ACHN (cell line): ENCODE measurements at places on chromosomes 3 and 15.
A peak's percentile ranks its signal among the peaks of the same experiment; 100 is the strongest.

GRCh38 chr3:197226179-197226578 lies 72.2 kb downstream of the DLG1 start:
- peak; percentile 16 for DNase-seq

GRCh38 chr3:194928227-194928626 lies 242.5 kb downstream of the FAM43A start:
- DNase-seq: no peak

DNA sequence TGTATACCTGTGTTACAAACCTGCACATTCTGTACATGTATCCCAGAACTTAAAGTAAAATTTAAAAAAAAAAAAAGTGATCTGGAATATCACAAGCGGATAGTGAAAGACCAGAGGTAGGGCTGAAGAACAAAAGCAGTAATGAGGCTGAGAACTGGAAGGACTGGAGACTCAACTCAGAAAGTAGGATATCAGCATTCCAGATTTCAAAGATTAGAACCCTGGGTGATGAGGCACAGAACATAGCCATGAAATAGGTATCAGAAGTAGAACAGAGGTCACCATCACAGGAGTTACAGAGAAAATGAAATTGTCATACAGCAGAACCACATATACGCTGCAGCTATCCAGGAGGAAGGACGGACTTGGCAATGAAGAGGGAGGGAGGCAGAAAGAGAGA lies 56.1 kb downstream of the ACAP2 start:
- DNase-seq: no peak

- no peak for DNase-seq
These were observed 85.9 kb upstream of the SYNPR start for GRCh38 chr3:63192248-63192647.

- DNase-seq: no peak
These were observed 378.2 kb upstream of the THBS1 start for GRCh38 chr15:39202641-39203040.

- DNase-seq: no peak
These were observed 73.0 kb downstream of the SPRED1 start for GRCh38 chr15:38325648-38325990.

- DNase-seq: no peak
These were observed 27.0 kb downstream of the MB21D2 start for GRCh38 chr3:192890347-192891335.

DNA sequence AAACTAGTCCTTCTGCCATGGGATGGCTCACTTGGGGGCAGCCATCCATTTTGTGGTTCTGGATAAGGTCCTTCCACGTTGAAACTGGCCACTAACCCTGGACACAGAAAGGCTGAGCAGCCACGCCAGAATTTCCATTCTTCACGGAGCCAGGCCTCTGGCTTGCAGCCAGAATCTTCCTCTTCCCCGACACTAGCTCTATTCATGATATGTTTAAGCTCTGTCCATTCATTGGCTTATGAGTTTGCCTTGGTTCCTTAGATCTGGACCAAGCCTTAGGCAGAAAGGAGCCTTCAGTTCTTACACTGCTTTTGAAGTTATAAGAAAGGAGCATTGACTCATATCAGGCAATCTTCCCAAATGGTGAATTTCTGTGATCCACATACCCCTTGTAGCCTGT lies 288.4 kb upstream of the GOLGA6L4 start:
- DNase-seq: no peak

DNA sequence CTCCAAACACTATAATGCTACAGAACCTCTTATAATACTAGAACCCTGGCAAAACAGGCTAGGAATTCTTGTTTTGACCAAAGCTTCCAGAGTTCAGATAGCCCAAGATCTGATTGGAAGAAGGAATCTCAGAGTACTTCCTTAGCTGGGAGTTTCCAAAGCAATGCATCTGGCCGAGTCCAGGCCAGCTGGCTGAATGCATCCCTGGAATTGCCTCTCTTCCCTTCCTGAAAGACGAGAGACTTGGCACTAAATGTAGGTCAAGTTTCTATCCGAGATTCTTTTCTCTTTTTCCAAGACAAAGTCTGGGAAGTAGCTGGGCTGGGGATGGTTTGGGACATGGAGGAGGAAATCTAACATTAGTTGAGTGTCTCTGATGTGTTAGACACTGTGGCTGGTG lies 68.7 kb upstream of the ADPGK start:
- DNase-seq: no peak

DNA sequence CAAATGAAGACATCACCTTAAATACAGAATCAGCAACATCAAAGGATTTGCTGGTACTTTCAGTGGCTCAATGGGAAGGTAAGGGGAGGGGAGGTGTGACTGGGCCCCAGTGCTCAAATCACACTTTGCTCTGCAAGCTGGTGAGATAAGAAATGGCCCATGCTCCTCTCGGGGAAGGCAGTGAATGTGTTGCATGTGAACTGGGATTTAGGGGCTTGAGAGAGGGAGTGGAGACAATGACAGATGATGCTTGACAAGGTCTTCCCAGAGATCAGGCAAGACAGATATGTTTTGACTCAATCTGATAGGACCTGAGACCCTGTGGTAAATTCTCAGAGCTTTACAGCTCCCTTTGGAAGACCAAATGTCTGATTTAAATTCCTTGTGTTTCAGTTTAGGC lies 233.0 kb upstream of the PROK2 start:
- DNase-seq: no peak

DNA sequence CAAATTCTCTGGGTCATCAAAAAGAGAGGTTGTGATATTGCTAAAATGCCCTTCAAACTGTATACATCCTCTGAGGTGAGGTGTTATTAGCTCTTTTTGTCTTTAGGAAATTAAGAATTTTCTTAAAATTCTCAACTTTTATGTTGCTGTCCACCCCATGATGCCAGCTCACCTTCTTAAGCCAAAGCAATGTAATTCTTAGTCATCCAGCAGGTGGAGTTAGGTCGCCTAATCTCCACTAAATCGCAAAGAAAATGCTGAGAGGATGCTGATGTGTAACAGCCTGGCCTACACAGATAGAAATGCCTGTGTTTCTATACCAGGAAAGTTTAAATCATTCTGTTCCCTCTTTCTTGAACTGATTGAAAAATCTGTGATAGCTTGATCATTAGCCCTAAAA lies 770.2 kb upstream of the ALCAM start:
- DNase-seq: peak; percentile 54

DNA sequence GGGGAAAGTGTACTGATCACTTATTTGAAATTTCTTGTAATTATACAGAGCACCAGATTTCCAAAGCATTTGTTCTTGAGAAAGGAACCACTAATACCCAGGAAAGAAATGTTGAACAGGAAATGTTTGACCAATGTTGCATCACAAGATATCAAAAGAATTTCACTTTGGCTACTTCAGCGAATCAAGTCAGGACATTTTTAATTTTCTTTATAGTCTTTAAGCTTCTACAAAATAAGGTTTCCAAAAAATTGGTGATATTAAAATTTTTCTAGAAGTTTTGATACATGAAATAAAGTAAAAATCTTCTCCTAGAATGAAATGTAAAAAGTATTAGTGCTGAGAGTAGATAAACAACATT lies 421.9 kb downstream of the MECOM start:
- no peak for DNase-seq

DNA sequence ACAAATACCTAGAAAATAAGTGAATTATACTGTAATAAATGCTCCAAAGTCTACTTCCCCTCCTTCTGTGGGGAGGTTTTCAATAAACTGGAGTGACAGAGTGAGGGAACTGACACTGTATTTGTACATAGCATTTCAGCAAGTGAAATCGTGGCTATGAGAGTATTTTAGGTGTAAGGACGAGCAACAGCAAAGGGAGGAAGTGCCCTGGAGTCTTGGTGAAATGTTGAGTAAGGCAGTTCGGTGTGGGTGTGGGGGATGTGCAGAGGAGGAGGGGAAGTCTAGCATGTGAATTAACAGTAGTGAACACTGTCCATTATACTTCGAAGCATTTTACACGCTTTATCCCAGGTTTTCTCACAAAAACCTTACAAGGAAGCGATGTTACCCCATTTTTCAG lies 18.1 kb upstream of the P2RY13 start:
- DNase-seq: no peak

GRCh38 chr3:81545572-81545971 lies 215.9 kb downstream of the GBE1 start:
- no peak for DNase-seq

GRCh38 chr3:160812304-160812703 lies 56.3 kb downstream of the PPM1L start:
- no peak for DNase-seq

GRCh38 chr15:68148039-68148438 lies 57.1 kb downstream of the CALML4 start:
- DNase-seq: no peak

- DNase-seq: no peak
These were observed 195.1 kb downstream of the EPHA6 start for GRCh38 chr3:97009427-97010019.

DNA sequence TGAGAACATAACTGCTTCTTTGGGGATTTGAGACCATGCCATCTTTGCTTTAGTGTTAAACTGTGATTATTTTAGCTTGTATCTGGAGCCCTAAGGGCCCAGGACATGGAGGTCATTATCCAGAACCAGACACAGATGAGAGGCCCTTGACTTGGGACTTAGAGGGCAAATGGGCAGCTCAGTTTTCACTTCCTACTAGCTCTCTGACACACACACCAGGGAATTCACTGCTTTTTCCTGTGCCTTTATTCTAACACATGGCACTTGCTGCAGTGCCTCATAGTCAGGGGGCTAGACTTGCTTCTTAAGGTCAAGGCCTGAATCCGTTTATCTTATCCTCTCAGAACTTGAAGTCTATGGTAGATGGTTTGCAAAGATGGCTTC lies 33.3 kb downstream of the AMOTL2 start:
- no peak for DNase-seq

GRCh38 chr3:175951047-175951694 lies 1092.0 kb downstream of the NAALADL2 start:
- DNase-seq: no peak

DNA sequence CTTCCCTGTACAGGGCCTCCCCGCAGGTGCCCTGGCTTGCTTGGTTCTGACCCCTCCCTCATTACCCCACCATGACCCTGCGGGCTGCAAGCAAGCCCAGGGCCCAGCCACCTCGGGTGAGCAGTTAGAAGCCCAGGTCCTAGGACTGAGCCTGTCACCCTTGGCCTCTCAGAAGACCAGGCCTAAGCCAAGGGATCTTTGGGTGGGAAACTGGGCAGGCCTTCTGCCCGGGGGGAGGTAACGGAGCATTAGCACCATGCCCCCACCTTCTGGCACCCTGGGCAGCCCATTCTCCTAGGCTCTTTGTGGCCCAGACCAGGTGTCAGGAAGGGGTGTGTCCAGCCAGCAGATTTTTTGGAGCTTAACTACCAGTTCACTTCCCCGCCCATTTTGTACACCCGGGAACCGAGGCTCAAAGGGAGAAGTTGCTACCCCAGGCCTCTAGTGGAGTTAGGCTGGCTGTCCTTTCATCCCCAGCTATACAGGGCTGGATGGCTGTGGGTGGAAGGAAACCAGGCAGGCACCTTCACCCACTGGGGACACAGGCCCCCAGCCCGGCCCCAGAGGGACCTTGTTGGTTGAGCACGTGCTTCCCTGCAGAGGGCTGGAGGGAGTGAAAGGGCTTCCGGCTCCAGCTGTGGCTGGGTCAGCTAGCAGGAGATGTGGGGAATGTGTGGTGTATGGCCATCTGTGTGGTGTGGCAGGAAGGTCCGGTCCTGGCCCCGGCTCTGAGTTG lies 1.4 kb downstream of the CSK start:
- DNase-seq: no peak

GRCh38 chr3:87197531-87197930 lies 29.6 kb upstream of the CHMP2B start:
- DNase-seq: no peak

GRCh38 chr15:92820236-92821021 lies 79.7 kb upstream of the CHD2 start:
- peak; percentile 88 for DNase-seq

DNA sequence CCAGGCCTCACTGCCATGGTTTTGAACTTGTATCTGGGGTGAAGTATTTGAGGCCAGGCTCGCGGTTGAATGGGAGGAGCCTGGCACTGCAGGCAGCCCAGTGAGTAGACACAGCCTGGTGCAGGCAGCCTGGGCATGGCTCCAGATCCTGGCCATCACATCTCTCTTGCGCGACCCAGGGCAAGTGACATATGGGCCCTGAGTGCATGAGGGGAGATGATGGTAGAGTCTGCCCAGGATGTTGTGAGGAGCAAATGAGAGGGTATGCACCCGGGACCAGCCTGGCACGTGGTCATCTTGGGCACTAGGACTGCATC lies 103.5 kb downstream of the TBC1D2B start:
- DNase-seq: no peak

- peak; percentile 41 for DNase-seq
These were observed 190.7 kb upstream of the NDN start for GRCh38 chr15:23877502-23878412.

GRCh38 chr15:81157939-81158223 lies 23.8 kb downstream of the CFAP161 start:
- no peak for DNase-seq

- no peak for DNase-seq
These were observed 1433.9 kb upstream of the CADM2 start for GRCh38 chr3:83524901-83525300.
